ENCODE measurements at places on chromosomes 13 and 19. TPM values are rescaled to one million over a fixed set of nuclear protein-coding genes. Genes with fewer than 3 reads are reported as not detected.

BRCA2 gene
- 10.0 TPM for total RNA-seq

ZBTB45 gene
- total RNA-seq = 9.0 TPM

GRCh38 chr13:98765996-98766519 lies 13.6 kb upstream of the SLC15A1 start:
- peaks cover 43% of the 10 kb centered on the region for H3K27me3 ChIP-seq
- no peak for DNase-seq
- H3K27ac ChIP-seq = no peak overlapping the region
- H3K36me3 ChIP-seq = no peaks in the 10 kb centered on the region

ZNF66 gene
- 1.9 TPM for total RNA-seq

CCDC169 gene
- 0.25 TPM for total RNA-seq

NCR1 gene
- total RNA-seq = not detected

ERICH6B gene
- total RNA-seq = not detected

DNA sequence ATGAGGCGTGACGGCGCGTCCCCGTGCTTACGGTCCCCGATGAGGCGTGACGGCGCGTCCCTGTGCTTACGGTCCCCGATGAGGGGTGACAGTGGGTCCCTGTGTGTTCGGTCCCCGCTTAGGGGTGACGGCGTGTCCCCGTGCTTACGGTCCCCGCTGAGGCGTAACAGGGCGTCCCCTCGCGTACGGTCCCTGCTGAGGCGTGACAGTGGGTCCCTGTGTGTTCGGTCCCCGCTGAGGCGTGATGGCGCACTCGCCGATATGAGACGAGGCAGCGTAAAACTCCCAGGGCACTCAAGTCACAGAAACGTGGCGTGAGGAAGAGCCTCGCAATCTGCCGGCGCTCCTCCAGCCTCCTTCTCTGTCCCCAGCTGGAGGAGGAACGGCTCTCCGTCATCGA lies 20.9 kb downstream of the CFAP97D2 start:
- peak; percentile 40 for DNase-seq
- no peak overlapping the region for H3K27ac ChIP-seq
- no peaks in the 10 kb centered on the region for H3K4me1 ChIP-seq
- no peaks in the 10 kb centered on the region for H3K36me3 ChIP-seq

GRCh38 chr19:4965061-4965460 lies 3.9 kb upstream of the KDM4B start:
- no peaks in the 10 kb centered on the region for H3K36me3 ChIP-seq
- DNase-seq = no peak
- H3K4me1 ChIP-seq = no peaks in the 10 kb centered on the region
- no peak overlapping the region for H3K27ac ChIP-seq
- no peak overlapping the region for H3K4me3 ChIP-seq

- DNase-seq = no peak
- no peak overlapping the region for H3K4me3 ChIP-seq
- H3K4me1 ChIP-seq = no peaks in the 10 kb centered on the region
- no peak overlapping the region for H3K27ac ChIP-seq
- H3K27me3 ChIP-seq = no peaks in the 10 kb centered on the region
Measured at GRCh38 chr19:3692141-3693024, 7.9 kb downstream of the PIP5K1C start.

All from GM23248 (cell line).